GM12878 (cell line): ENCODE measurements at places on chromosomes 2 and 18. TPM values are rescaled to one million over a fixed set of nuclear protein-coding genes. Genes with fewer than 3 reads are reported as not detected.

The FAM237A gene
- not detected in 2 replicates for polyA plus RNA-seq

The CYP27C1 gene
- polyA plus RNA-seq, result not detected in 2 replicates

The RUFY4 gene
- polyA plus RNA-seq, result 0.23 and 0.64 TPM in 2 replicates

The APOB gene
- polyA plus RNA-seq, result not detected in 2 replicates

The ATG4B gene
- 73.2 and 77.3 TPM in 2 replicates for polyA plus RNA-seq

The AKAIN1 gene
- not detected in 2 replicates for polyA plus RNA-seq

The RPRM gene
- 0.11 TPM in 1 of 2 replicates, not detected in the other for polyA plus RNA-seq

The FIGN gene
- 0.01 TPM in 2 replicates for polyA plus RNA-seq

The UGT1A8 gene
- not detected in 2 replicates for polyA plus RNA-seq

The SERPINB2 gene
- 11.9 and 13.4 TPM in 2 replicates for polyA plus RNA-seq

GRCh38 chr2:152571048-152571766, 146.1 kb downstream of the PRPF40A start:
- no peaks in the 10 kb centered on the region for H3K36me3 ChIP-seq
- peaks cover 16% of the 10 kb centered on the region for H3K4me1 ChIP-seq
- no peaks in the 10 kb centered on the region for H3K27me3 ChIP-seq
- no peak overlapping the region for H3K4me3 ChIP-seq

GRCh38 chr2:234165421-234165820, 114.9 kb downstream of the SPP2 start:
- no peaks in the 10 kb centered on the region for H3K27me3 ChIP-seq
- no peak overlapping the region for H3K27ac ChIP-seq
- DNase-seq, result no peak
- H3K4me1 ChIP-seq, result no peaks in the 10 kb centered on the region
- H3K36me3 ChIP-seq, result no peaks in the 10 kb centered on the region

GRCh38 chr2:208311954-208312353, 45.9 kb downstream of the PIKFYVE start:
- H3K4me3 ChIP-seq, result peak overlapping the region; percentile 71
- peak overlapping the region; percentile 76 for H3K27ac ChIP-seq
- no peak for DNase-seq
- H3K36me3 ChIP-seq, result no peaks in the 10 kb centered on the region; the same call in 1 of the 2 replicates
- peaks cover 13% of the 10 kb centered on the region for H3K4me1 ChIP-seq

DNA sequence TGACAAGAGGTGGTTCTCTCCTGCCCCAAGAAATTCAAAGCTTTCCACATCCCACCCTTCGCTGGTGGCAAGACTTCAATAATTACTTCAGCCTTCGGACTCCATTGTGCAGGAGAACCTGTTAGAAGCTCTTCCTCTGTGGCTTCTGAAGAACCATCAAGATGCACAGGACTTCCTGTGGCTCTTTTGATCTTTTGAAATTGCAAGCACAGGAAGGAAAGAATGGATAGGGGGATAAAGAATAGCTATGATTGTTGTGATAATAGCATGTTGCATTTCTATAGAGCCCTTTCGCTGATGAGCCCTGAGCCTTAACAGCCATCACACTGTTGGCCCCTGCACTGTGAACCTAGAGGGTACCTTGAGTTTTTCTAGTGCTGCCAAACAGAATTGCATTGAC, 7.4 kb downstream of the EPAS1 start:
- H3K27ac ChIP-seq, result no peak overlapping the region
- H3K4me1 ChIP-seq, result no peaks in the 10 kb centered on the region
- DNase-seq, result no peak
- no peaks in the 10 kb centered on the region for H3K36me3 ChIP-seq
- peaks cover 8% of the 10 kb centered on the region for H3K27me3 ChIP-seq

DNA sequence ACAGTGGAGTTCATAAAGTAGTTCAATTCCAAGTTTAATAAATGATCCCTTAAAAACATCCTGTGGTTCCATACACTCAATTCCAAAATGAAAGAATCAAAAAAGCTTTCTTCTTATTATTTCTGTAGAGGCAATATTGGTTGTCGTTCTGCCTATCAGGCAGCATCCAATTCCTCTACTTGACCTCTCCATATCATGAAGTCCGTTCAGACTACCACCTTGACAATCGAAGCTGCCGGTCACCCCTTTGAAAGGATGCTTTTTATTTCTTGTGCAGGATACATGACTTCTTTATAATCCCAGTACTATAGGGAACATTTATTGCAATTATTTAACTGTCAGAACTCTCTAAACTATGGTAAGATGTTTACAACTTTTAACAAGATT, 3.3 kb upstream of the KCTD1 start:
- no peak overlapping the region for H3K4me3 ChIP-seq
- H3K27ac ChIP-seq, result no peak overlapping the region
- H3K36me3 ChIP-seq, result no peaks in the 10 kb centered on the region
- DNase-seq, result no peak
- peaks cover 36% of the 10 kb centered on the region for H3K4me1 ChIP-seq

DNA sequence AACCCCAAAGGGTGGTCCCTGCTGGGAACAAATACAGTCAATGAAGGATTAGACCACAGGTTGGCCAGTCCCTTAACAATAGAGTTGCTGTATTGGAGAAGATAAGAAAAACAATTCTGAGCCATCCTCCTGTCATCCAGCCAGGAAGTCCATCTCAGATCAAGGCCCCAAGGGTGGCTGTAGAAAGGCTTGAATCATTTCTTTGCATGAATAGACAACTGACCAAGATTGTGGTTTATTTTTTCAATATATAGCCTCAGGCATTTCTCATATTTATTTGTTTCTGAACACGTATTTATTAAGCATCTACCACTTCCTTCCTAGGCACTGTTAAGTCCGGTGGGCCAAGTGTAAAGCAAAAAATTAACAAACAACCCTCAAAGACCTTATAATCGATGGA, 274.4 kb upstream of the SLC14A2 start:
- DNase-seq, result no peak
- H3K27ac ChIP-seq, result no peak overlapping the region
- no peaks in the 10 kb centered on the region for H3K4me1 ChIP-seq
- H3K36me3 ChIP-seq, result no peaks in the 10 kb centered on the region

GRCh38 chr2:25699216-25699615, 25.8 kb upstream of the DTNB start:
- H3K4me3 ChIP-seq, result no peak overlapping the region
- H3K27me3 ChIP-seq, result peaks cover 5% of the 10 kb centered on the region; the same call in 1 of the 2 replicates
- H3K27ac ChIP-seq, result no peak overlapping the region

DNA sequence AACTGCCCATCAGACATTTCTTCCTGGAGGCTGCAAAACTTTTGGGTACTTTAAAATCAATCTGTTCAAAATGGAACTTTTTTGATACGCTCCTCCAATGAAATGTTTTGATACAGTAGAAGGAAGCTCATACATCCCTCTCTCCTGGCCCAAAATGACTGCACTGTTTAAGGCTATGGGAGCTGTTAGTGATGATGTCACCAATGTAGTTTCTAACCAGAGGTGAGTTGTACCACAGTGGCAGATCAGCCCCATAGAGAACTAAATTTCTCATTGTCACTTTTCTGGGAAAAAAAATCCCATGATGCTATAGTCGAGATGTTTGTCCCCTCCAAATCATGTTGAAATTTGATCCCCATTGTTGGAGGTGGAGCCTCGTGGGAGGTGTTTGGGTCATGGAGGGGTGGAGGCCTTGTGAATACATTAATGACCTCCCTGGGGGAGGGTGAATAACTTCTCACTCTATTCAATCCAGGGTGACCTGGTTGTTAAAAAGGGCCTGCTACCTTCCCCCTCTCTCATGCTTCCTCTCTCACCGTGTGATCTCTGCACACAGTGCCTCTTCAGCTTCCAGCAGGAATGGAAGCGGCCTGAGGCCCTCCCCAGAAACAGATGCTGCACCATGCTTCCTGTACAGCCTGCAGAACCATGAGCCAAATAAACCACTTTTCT, 117.4 kb upstream of the NPAS2 start:
- no peaks in the 10 kb centered on the region for H3K4me1 ChIP-seq
- H3K27ac ChIP-seq, result no peak overlapping the region
- no peaks in the 10 kb centered on the region for H3K36me3 ChIP-seq
- no peak overlapping the region for H3K4me3 ChIP-seq
- H3K27me3 ChIP-seq, result no peaks in the 10 kb centered on the region

- peaks cover 11% of the 10 kb centered on the region for H3K4me1 ChIP-seq
- no peak overlapping the region for H3K27ac ChIP-seq
- H3K4me3 ChIP-seq, result no peak overlapping the region
- H3K36me3 ChIP-seq, result no peaks in the 10 kb centered on the region
These were observed 117.8 kb upstream of the SPRED2 start for GRCh38 chr2:65550246-65550645.

GRCh38 chr18:60018618-60019462, 119.0 kb downstream of the PMAIP1 start:
- no peaks in the 10 kb centered on the region for H3K4me1 ChIP-seq
- DNase-seq, result no peak
- no peak overlapping the region for H3K4me3 ChIP-seq

- H3K36me3 ChIP-seq, result peaks cover 4% of the 10 kb centered on the region; the same call in 1 of the 2 replicates
- H3K27me3 ChIP-seq, result no peaks in the 10 kb centered on the region
- peak; percentile 100 for DNase-seq
- peak within 1 kb of the TSS; percentile 99 for H3K4me3 ChIP-seq
- H3K4me1 ChIP-seq, result peaks cover 19% of the 10 kb centered on the region
- H3K27ac ChIP-seq, result peak within 1 kb of the TSS; percentile 96
These were observed at the start of gene WBP1 for GRCh38 chr2:74458132-74458937. Gene WBP1 (plus strand): TSS chr2:74458438. CDS start chr2:74458603, 165 bp downstream.

DNA sequence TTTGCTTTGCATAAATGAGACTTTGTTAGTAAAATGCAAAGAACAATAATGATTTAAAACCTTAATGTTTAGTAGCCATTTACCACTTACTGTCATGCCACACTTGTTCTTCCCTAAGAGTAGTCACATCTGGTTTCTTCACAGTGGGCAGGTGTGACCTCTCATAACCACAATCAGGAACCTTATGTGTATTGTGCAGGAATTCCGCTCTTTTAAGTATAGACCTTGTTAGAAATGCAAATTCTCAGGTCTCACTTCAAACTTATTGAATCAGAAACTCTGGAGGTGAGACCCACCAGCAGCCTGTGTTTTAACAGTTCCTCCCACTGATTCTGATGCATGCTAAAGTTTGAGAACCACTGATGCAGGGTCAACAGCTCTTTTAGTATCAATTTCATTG, 518.8 kb upstream of the MEX3C start:
- no peak overlapping the region for H3K27ac ChIP-seq
- no peaks in the 10 kb centered on the region for H3K36me3 ChIP-seq
- H3K27me3 ChIP-seq, result no peaks in the 10 kb centered on the region
- no peak overlapping the region for H3K4me3 ChIP-seq
- peaks cover 29% of the 10 kb centered on the region for H3K4me1 ChIP-seq
- no peak for DNase-seq

DNA sequence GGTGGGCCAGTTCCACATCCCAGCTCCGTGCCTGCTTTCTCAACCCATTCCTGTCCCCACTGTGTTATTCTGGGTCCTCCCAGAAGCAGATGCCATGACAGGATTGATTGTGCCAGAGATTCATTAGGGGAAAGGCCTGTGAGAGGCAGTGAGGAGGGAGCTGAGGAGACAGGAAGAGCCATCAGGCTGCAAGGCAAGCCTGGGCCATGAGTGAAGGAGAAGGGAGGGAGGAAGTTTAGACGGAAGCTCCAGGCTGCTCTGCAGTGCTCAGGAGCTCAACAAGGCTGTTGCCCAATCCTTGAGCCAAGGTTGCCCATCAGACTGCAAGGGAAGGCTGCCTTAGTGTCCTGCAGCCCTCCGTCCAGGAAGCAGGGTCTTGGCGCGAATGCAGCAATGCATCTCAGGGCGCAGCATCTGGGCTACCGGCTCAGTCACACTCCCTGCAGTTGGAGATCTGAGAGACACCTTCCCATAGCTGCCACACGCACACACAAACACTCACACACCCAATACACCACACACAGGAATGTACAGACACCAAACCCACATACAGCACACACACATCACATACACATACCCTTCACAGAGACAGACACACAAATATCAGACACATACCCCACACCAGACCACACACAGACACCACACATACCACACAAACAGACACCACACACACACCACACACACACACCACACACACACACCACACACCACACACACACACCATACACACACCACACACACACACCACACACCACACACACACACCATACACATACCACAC, 139.5 kb upstream of the NDUFV2 start:
- H3K27me3 ChIP-seq, result no peaks in the 10 kb centered on the region; the same call in 1 of the 2 replicates
- no peak overlapping the region for H3K4me3 ChIP-seq
- no peaks in the 10 kb centered on the region for H3K36me3 ChIP-seq
- H3K27ac ChIP-seq, result no peak overlapping the region
- H3K4me1 ChIP-seq, result no peaks in the 10 kb centered on the region; the same call in 1 of the 2 replicates

- no peak overlapping the region for H3K27ac ChIP-seq
- H3K27me3 ChIP-seq, result no peaks in the 10 kb centered on the region
- no peaks in the 10 kb centered on the region for H3K36me3 ChIP-seq
- no peaks in the 10 kb centered on the region; the same call in 1 of the 2 replicates for H3K4me1 ChIP-seq
- H3K4me3 ChIP-seq, result peak overlapping the region; percentile 68; the same call in 1 of the 2 replicates
- no peak for DNase-seq
These were observed 258 bp downstream of the MGAT4A start for GRCh38 chr2:98730707-98731040.
